Cerebellar cortex (tissue), 1 donor: ENCODE measurements at places on chromosomes 6 and 20.

GRCh38 chr20:62533591-62534495, 58.0 kb upstream of the GATA5 start:
- no peak for DNase-seq

GRCh38 chr6:32116674-32117073, 7.5 kb upstream of the TNXB start:
- no peak for DNase-seq

DNA sequence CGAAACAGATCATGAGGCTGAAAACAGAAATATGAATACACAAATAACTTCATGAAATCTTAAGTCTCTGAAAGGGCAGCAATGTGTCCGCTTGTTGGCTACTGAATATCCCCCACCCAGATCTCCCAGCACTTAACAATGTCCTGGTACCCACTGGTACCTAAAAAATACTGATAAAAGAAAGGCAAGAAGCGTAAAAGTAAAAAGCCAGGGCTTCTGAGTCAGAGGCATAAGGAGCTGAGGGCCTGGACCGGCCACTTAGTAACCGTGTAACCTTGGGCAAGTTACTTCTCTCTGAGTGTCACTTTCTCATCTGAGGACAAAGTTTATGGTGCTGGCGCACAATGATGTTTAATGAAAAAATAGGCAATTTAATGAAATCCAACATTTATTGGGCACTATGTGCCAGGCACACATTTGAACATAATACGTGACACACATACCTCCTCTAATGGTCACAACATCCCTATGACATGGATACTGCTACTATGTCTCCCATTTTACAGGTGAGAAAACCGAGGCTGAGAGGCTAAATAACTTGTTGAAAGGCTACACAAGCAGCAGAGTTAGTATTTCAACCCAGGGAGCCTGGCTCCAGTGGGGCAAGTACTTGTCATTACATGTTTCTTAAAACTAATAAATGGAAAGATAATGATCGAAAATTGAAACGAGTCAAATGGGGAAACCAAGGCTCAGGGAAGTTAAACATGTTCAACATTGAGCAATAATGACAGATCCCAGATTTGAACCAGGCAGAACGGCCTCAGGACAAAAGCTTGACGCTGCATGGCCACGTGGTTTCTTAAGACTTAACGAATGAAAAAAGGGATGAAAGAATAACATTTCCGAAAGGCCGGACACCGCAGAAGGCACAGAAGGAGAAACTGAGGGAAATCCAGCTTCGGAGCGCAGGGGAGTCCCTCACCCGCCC, 828 bp downstream of the TP53RK start:
- DNase-seq: peak; percentile 36

GRCh38 chr6:34011264-34011663, 134.6 kb downstream of the GRM4 start:
- no peak for DNase-seq

DNA sequence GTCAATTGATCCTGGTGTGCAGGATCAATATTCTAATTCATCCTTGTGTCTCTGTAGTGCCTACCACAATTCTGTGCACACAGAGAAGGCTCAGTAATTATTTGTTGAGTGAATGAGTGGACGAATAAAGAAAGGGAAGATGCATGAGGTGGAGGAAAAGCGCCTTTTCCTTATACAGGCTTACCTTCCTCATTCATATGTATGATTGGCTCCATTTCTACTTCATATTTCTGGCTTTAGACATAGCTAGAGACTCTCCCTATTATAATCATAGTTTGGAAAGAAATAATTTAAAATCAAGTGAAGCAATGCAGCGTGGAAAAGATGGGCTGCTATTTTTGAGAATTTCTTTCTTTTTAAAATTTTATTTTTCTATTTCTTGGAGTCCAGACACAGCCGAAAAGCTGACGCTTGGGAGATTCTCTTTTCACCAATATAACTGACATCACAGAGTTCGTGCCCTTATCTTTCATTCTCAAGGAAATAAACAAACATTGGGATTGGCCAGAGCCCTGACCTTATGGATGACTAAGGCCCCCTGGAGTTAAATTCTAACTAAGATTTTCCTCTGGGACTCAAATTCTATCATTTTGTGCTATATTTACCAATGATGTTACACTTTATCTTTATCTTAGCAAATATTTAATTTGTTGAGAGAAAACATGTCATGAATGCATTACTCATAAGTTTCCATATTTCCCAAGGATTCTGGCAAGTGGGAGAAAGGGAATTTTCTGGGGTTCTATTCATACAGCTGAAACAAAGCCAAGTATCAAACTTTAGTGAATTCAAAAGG, 48.1 kb downstream of the PRL start:
- DNase-seq: no peak

- no peak for DNase-seq
Measured at GRCh38 chr6:36888654-36889481, 3.1 kb downstream of the C6orf89 start.

DNA sequence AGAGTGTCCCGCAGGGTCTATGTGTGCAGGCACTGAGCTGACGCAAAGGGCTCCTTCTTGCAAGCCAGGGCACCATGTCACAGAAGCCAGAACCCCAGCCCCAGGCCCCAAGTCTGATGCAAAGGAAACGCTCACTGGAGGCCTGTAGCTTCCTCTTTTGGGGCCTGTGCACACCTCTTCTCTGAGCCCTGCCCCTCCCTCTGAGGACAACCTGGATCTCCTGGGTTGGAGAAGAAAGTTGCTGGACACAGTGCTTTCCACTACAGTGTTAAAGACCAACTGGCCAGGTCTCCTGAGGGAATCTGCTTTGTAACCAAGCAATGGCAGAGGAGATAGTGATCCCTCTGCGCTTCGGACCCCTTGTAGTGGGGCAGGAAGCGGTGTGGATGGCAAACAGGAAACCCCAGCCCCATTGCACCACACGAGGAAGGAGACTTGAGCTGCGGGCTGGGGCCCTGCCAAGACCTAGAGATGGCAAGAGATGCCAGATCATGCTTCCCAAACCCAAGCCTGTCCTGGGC, 90.0 kb downstream of the PRND start:
- no peak for DNase-seq

DNA sequence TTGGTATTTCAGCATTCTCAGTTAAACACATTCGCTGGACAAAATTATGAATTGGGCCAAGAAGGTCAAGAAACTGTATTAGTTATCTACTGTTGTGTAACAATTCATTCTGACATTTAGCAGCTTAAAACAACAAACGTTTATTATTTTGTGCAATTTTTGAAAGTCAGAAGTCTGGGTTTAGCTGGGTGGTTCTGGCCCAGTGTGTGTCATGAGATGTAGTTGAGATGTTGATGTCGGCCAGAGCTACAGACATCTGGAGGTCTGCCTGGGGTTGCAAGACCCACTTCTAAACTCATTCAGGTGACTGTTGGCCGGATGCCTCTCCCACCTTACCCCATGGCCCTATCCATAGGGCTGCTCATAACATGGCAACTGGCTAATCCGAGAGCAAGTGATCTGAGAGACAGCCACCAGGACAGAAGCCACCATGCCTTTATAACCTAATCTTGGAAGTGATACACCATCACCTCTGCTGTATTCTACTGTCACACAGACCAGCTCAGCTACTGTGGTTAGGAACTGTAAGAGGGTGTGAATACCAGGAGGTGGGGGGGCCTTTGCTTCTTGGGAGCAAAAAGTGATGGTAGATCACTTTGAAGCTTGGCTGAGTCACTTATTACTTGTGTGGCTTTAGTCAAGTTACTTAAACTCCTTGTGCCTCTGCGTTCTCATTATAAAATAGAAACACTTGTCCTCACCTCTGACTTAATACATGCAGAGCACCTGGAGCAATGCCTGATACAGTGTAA, 217.0 kb upstream of the MYLIP start:
- DNase-seq: no peak

DNA sequence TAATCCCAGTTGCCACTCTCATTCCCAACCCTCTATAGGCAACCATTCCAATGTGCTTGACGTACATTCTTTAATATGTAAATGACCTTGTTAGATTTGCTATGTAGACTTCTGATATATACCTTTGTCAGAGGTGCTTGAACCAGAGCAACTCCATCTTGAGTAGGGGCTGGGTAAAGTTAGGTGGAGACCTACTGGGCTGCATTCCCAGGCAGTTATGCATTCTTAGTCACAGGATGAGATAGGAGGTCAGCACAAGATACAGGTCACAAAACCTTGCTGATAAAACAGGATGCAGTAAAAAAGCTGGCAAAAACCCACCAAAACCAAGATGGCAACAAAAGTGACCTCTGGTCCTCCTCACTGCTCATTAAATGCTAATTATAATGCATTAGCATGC, 8.3 kb upstream of the HM13 start:
- no peak for DNase-seq

DNA sequence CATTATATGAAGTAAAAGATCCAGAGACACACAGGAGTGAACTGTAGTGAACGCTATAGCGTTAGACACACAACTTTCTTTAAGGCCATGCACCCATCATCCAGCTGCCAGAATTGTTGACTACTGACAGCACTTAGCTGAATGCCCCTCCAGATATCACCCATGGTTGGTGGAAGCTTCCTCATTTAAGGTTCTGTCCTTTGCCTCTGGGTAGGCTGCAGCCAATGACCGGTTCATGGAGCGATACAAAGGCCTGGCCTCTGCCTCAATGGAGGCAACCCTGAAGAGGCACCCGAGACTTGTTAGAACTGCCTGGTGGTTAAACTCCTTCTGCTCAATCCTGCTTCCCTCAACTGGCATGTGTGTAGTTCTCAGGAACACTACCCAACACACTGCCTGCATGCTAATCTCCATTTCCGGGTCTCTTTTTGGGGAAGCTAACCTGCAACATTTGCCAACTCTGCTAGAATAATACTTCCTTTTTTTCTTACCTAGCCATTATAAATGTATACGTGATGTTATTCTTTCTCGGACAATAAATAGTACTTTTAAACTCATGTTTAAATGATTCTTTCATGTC, 49.8 kb upstream of the THEMIS start:
- no peak for DNase-seq

DNA sequence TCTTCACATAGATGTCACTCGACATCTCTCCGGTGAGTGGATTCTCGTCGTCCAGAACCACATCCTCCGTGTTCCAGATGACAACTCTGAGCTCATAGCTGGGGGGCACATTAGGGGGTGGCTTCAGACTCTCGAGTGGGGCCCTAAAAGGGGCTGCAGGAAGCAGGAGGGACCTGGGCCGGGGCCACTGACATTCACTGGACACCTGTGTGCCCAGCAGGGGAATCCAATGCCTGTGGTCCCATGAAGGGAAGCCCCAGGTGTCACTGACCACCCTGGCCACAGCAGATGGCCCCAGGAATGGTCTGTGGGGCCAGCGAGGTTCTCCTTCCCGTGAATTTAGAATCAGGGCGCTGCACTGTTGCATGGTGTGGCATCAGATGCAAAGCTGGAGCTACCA, 18.7 kb downstream of the ERGIC3 start:
- no peak for DNase-seq

GRCh38 chr20:15699431-15700146, 873.7 kb downstream of the KIF16B start:
- DNase-seq: no peak

- DNase-seq: no peak
Measured at GRCh38 chr6:170114187-170114945, 176.5 kb downstream of the DLL1 start.

- no peak for DNase-seq
Measured at GRCh38 chr6:135852746-135853145, 1.2 kb downstream of the PDE7B start.

DNA sequence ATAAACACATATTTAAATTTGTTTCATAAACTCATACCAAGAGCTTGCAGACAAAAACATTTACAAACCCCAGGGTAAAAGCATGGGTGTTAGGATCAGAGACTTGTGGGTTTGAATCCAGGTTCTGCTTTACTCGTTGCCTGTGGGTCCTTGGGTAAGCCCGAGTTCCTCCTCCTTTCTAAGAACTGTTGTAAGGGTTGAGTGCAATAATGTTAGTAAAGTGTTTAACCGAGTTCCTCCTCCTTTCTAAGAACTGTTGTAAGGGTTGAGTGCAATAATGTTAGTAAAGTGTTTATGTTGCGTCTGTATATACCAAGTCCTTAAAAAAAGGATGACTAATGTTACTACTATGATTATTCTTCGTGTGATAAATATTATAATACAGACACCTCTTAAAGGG, 18.7 kb downstream of the CCDC170 start:
- no peak for DNase-seq

DNA sequence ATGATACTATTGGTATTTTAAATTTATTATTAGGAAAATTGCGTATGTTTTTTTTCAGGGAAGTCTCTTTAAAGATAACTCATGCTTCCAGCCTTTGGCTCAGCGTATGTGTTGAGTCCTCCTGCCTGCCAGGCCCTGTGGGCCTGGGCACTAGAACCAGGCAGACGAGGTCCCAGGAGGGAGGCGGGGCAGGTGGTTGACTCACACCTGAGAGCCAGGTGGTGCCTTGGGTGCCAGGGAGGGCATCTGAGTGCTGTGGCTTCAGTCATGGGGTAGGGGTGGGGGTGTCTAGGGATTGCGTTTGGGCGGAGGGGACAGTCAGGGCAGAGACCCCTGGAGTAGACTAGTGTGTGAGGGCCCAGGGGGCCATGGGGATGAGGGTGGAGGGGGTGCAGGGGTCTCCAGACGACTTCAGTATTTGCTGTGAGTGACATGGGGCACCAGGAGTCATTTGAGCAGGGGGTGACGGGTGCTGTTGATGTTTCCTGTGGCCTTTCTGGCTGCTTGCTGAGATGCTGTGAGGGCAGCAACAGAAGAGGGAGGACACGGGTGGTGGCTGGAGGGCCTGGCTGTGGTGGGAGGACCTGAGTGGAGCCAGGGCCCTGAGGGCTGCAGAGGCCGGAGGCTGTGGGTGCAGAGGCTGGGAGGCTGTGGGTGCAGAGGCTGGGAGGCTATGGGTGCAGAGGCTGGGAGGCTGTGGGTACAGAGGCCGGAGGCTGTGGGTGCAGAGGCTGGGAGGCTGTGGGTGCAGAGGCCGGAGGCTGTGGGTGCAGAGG, 14.8 kb upstream of the ADRM1 start:
- DNase-seq: no peak

DNA sequence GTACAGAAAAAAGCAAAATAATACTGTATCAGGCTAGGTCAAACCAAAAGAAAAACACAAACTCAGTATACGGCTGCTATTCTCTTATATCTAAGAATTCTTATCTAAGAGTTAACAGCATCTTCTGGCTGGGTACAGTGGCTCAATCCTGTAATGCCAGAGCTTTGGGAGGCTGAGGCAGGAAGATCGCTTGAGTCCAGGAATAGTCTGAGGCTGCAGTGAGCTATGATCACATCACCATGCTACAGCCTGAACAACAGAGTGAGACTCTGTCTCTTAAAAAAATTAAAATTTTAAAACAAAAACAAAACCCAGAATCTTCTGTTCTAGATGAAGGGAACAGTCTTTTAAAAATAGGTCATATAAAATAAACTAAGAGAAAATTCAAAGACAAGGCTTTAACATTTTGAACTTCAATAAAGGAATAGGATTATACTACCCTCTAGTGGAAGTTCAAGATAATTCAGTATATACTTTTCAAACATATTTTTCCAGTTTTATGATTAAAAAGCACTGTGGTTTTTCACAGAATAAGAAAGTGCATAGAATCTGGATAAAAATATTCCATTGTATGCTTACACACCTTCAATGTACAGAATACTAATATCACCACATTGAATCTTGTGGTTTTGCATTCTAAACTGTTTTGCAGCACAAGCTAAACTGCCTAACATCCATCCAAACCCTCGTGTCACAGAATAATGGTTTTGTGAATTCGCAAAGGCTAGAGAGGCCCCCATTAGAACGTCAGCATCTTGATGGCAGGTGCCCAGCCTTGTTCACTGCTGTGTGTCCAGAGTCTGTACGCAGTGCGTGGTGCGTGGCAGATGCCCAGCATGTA, 39.3 kb downstream of the DTNBP1 start:
- DNase-seq: peak; percentile 65
